Right cardiac atrium (tissue), 5 donors: ENCODE measurements at places on chromosomes 7 and 10. TPM values are rescaled to one million over a fixed set of nuclear protein-coding genes. Genes with fewer than 3 reads are reported as not detected.

SORCS3 gene
- 0.03 TPM for total RNA-seq

ITPRID1 gene
- not detected for total RNA-seq

RNF133 gene
- total RNA-seq: 0.21 TPM

RBM48 gene
- 12.2 TPM for total RNA-seq

ATG9B gene
- total RNA-seq: 0.18 TPM
